ENCODE measurements at places on chromosomes 7 and 10. TPM values are rescaled to one million over a fixed set of nuclear protein-coding genes. Genes with fewer than 3 reads are reported as not detected.

WNT2 gene
- total RNA-seq = not detected

COBL gene
- not detected for total RNA-seq

GRCh38 chr7:130922206-130923112, 188.5 kb upstream of the KLF14 start:
- no peak overlapping the region for H3K4me3 ChIP-seq
- no peaks in the 10 kb centered on the region for H3K27me3 ChIP-seq
- no peak for DNase-seq
- H3K36me3 ChIP-seq = peaks cover 81% of the 10 kb centered on the region
- peaks cover 96% of the 10 kb centered on the region for H3K4me1 ChIP-seq

- H3K4me3 ChIP-seq = no peak overlapping the region
- no peak overlapping the region for H3K27ac ChIP-seq
- H3K27me3 ChIP-seq = no peaks in the 10 kb centered on the region
- no peaks in the 10 kb centered on the region for H3K36me3 ChIP-seq
- DNase-seq = no peak
- H3K4me1 ChIP-seq = no peaks in the 10 kb centered on the region
These were observed 61.7 kb upstream of the NPTX2 start for GRCh38 chr7:98555403-98555802.

DNA sequence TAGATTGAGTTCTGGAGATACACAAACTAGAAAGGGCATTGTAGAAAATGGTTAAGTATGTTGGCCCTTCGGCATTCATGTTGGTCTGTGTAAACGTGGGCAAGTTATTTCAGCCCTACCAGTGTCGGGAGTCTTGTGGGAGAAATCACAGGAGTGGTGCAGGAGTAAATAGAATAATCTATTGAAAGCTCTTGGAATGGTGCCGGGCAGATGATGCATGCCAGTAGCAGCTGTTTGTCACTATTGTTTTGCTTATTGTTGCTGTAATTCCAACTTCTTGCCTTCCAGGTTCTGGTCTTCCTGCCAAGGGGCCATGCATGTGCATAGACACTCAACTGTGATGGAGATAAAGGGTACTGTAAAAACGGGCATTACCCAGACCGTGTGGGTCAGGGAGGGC, 259.4 kb downstream of the CAMK1D start:
- DNase-seq = no peak
- H3K27me3 ChIP-seq = no peaks in the 10 kb centered on the region
- H3K4me1 ChIP-seq = peaks cover 22% of the 10 kb centered on the region
- no peaks in the 10 kb centered on the region for H3K36me3 ChIP-seq
- no peak overlapping the region for H3K4me3 ChIP-seq

DNA sequence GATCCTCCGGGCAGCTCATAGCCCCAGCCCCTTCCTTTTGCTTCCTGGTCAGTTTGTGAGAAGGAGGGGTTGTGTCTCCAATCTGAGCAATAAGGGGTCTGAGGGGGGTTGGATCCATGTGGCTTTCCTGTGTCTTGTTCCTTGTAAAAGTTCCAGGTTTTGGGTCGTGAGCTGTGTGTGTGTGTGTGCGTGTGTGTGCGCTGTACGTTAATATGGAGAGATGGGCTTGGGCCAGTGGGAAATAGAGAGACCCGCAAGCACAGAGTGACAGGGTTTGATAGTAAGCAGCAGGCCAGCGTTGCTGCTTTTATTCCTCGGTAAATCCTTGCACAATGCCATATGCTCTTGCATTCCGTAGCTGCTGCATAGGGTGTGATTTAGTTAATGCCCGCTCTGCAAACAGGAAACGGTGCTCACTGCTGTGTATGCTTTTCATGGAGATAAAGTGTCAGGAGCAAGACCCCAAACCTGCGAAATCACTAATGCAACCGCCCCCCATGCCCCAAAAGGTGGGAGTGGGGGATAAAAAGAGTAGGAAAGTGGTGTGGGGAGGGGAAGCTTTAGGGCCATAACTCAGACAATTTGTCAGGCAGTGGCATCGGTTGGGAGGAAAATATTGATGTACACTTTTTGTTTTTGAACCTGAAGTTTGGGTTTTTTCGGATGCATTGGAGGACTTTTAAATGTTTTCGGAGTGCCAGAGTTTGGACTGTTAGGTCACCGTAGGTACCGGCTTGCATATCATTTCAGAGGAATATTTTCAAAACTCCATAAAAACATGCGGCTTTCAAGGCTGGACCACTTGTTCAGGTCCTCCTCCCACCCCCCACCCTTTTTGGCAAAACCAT, 108.7 kb downstream of the TCF7L2 start:
- H3K27me3 ChIP-seq = peaks cover 4% of the 10 kb centered on the region
- no peaks in the 10 kb centered on the region for H3K36me3 ChIP-seq
- no peak for DNase-seq
- no peak overlapping the region for H3K27ac ChIP-seq
- H3K4me3 ChIP-seq = no peak overlapping the region

DNA sequence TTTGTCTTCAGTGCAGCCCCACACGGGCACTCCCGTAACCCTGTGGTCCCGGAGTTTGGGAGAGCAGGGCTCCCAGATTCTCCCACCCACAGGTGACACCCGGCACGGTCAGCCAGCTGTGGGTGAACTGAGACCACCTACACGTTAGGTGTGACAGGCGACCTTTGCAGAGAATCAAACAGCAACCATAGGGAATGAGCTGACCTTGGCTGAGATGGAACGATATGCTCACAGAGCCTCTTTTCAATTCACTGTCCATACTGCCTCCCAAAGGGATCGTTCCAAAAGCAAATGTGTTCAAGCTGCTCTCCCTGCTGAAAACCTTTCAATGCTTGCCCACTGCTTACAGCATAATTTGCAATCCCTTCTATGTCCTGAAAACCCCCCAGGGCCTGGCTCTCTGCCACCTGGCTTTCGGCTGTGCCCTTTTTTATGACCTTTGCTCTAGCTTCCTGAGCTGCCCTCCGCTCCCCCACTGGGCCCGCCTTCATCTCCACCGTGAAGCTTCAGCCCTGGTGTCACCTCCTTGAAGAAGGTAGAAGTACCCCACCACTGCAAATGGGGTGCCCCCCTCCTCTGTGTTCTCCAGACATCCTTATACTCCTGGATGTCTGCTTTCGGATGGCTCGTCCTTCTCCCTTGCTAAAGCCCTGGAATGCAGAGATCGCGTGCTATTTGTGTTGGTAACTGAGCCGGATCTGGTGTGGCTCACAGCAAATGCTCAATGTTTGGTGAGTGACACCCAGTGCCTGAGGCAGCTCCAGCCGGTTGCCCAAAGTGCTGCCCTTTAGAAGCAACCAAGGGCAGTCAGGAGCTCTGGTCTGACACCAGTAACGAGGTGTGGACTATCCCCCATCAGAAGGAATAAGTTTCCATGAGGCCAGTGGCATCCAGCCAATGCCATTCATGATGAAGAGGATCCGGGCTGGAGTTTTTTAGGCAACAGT, 90.4 kb downstream of the KIAA1549 start:
- peaks cover 15% of the 10 kb centered on the region for H3K27me3 ChIP-seq
- H3K36me3 ChIP-seq = no peaks in the 10 kb centered on the region
- DNase-seq = no peak
- H3K27ac ChIP-seq = no peak overlapping the region

- H3K27ac ChIP-seq = no peak overlapping the region
- peaks cover 39% of the 10 kb centered on the region for H3K36me3 ChIP-seq
- H3K4me3 ChIP-seq = no peak overlapping the region
These were observed 54.9 kb downstream of the HK1 start for GRCh38 chr10:69333205-69333604.

- H3K27me3 ChIP-seq = peaks cover 2% of the 10 kb centered on the region
- H3K27ac ChIP-seq = no peak overlapping the region
- H3K36me3 ChIP-seq = no peaks in the 10 kb centered on the region
These were observed 21.6 kb upstream of the TPK1 start for GRCh38 chr7:144857463-144857862.

Measured in activated CD4-positive, alpha-beta memory T cell treated with anti-CD3 and anti-CD28 coated beads, Interleukin-2, amount 10 ng/mL, durations not matched to agents 7 days and 5 days (primary cell).